Left lung (tissue), 14 donors: ENCODE measurements at places on chromosomes 3 and 15. TPM values are rescaled to one million over a fixed set of nuclear protein-coding genes. Genes with fewer than 3 reads are reported as not detected.

GRCh38 chr3:120801484-120801883, 58.9 kb downstream of the GTF2E1 start:
- DNase-seq, result no peak

DNA sequence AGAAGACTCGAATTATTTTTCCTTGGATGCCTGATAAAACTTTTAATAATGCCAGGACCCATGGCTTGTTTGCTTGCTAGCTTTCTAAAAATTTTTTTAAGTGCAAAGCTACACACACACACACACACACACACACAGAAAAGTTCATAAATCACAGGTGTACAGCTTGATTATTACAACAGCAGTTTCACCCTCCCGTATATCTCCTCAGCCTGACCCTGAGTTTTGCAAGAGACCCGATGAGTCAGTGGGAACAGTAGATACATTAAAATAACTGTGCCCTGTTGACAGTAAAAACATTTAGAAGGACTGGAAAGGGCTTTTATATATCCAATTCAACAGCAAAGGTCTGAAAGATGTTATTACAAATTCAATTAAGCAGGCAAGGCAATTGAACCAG, 46.7 kb downstream of the EMC4 start:
- no peak for DNase-seq

CCDC9B gene
- total RNA-seq, result 65.4 TPM

- peak; percentile 60 for DNase-seq
These were observed 18.1 kb upstream of the P2RY13 start for GRCh38 chr3:151347432-151347831.

- DNase-seq, result peak; percentile 67
These were observed 154.6 kb downstream of the POLR2M start for GRCh38 chr15:57861034-57861638.

DNA sequence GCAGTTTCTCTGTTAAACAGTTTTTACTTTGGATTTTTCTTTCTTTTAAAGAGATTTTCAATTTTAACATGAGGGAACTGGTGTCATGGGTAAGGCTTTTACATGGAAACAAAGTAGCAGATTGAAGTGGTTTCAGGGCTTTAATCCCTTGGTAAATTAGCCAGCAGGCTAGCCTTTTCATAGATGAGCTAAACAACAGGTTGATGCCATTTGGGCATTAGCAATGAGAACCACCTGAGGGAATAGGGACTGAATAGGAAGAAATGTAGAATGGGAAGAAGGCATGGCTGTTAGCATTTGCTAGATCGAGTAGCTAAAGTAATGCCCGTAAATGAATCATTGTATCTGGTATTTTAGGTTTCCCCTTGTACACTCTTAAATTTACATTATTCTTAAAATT, 165.5 kb upstream of the MLF1 start:
- DNase-seq, result no peak

- no peak for DNase-seq
These were observed 24.6 kb downstream of the EBLN2 start for GRCh38 chr3:73086071-73086494.

TP63 gene
- 2.7 TPM for total RNA-seq

SERPINI2 gene
- not detected for total RNA-seq

DNA sequence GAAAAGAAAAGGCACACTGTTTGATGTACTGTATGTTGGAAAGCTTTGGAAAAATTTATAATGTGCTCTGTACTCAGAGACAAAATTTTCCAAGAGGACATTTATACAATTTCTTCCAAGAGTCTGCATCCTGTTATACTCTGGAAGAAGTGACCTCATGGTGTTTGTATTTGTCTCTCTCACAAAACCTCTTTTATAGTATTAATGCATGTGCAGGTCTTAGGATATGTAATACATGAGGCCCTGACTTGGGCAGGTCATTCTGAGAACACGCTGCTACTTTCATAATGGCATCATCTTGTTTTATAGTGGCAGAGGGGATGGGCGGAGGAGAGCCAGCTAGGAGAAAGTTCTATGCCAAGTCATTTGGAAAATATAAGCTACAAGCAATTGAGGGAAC, 72.0 kb upstream of the P3H2 start:
- no peak for DNase-seq

MNS1 gene
- 3.9 TPM for total RNA-seq

FEZF2 gene
- not detected for total RNA-seq

DNA sequence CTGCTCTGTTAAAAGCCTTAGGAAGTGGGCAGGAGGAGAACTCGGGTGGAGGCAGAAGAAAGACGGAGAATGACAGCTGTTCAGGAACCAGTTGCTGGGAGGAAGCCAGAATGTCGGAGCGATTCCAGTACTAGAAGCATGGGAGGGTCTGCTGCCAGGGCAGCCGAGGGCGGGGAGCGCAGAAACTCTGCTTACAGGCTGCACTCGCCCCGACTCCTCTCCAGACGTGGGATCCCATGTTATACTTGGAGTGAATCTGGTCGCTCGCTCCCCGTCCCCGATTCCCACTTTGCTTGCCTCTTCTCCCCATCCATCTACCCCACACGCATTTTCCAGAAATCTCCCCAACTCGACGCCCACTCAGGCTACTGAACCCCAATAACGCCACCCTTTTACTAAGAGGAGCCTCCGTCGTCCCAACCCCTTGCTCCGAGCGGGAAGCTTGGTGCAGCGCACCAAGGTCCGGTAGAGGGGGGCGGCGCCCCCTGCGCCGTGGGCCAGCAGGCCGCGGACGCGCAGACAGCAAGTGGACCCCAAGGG, 665 bp downstream of the GATM start:
- no peak for DNase-seq

- DNase-seq, result no peak
These were observed 1006.8 kb upstream of the SEMA6D start for GRCh38 chr15:46710401-46710960.

DNA sequence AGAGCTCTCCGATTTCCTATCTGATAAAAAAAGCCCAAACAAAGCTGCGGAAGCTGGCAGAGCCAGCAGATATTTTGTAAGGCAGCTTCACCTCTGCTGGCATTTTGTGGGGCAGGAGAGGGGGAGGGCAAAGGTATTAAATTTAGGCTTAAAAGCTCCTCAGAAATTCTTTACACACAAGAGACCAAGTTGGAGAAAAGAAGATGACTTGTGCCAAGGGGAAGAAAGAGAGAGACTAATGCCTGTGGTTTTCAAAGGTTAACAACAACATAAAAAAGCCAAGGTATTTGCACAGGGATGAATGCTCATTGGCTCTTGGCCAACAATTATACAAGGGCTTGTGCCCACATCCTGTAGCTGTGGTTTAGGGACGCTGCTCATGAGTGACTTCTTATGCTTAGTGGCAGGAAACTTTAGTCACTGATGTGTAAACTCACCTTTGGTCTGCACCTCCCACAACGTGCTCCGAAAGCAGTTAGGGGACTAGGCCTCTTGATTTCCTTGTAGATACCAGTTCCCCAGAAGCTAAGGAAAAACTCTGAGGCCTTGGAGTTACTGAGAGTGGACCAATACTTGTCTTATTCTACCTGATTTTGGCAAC, 152.9 kb downstream of the TPRG1 start:
- DNase-seq, result peak; percentile 64

GRCh38 chr15:83061680-83062079, 5.4 kb downstream of the BTBD1 start:
- no peak for DNase-seq

- DNase-seq, result no peak
These were observed 70.4 kb upstream of the CRTC3 start for GRCh38 chr15:90459368-90459767.

TTLL13 gene
- total RNA-seq, result not detected

GRCh38 chr15:64525828-64526530, 65.6 kb downstream of the ZNF609 start:
- DNase-seq, result no peak

PRR20G gene
- total RNA-seq, result not detected

DNA sequence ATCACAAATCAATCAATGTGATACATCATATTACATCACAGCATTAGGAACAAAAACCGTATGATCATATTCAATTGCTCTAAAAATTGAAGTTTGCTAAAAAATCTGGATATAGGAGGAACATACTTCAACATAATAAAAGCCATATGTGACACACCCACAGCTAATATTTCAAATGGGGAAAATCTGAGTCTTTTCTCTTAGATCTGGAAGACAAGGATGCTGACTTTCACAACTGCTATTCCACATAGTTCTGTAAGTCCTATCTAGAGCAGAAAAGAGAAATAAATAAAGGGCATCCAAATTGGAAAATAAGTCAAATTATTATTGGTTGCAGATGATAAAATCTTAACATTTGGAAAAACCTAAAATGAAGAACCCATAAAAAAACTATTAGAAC, 256.8 kb upstream of the SGO1 start:
- DNase-seq, result no peak

DNA sequence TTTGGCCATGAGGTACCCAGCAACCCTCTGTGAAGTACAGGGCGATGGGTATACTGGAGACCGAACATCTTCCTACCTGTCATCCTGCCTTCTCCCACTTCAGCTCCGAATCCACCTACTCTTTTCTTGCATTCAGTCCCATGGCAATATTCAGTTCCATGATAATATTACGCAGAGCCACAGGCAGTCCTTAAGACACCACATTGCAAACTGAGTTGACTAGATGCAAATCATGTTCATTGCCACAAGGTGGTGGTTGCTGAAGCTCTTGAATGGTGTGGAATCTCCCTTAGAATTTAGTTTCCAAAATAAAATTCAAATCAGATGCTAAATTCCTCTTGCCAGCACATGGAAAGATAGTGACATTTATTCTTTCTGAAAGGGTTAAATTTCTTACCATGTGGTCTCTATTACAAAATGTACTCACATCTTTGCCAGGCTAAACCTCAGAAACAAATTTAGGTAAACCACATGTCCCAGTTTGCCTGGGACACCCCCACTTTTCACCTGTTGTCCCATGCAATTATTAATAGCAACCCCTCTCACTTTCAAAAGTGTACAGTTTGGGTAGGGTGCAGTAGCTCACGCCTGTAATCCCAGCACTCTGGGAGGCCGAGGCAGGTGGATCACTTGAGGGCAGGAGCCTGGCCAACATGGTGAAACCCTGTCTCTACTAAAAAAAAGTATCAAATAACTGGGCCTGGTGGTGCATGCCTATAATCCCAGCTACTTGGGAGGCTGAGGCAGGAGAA, 1.7 kb upstream of the NME9 start:
- DNase-seq, result no peak

GRCh38 chr15:39156646-39157250, 424.1 kb upstream of the THBS1 start:
- DNase-seq, result no peak

ZNF197 gene
- 13.1 TPM for total RNA-seq

- peak; percentile 61 for DNase-seq
These were observed 83.2 kb downstream of the RAB11A start for GRCh38 chr15:65952391-65953053.

RGMA gene
- 4.6 TPM for total RNA-seq

DNA sequence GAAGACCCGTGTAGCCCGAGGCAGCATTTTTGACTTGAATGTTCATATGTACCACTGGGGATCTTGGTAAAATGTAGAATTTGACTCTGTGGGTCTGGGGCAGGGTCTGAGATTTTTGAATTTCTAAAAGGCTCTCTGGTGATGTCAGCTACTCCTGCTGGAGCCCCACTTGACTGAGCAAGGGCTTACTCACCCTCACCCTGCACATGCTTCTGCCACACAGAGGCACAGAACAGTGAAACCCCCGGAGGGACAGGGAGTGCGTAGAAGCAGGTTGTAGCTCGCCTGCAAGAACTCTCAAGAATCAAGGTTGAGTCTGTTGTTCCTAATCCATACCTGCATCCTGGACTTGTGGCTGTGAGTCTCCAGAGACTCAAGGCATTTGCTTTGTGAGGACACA, 41.1 kb downstream of the SLCO3A1 start:
- no peak for DNase-seq

DNA sequence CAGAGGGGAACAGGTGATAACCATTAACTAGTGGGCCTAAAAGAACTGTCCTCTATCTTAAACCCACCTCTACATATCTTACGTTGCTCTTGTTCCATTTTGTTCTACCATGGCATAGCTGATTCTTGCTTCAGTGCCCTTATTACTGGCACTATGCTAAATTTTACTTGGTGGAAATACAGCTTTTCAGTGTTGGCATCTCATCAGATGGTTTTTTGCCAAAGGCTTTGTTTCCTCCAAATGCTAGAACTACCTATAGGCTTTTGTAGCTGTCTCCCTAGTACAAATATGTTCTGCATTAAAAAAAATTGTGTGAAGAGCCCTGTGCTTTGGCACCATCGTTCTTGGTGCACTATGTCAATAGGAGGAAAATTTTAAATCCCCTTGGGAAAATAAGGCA, 145.0 kb upstream of the ZBTB20 start:
- DNase-seq, result no peak
